Stimulated activated CD8-positive, alpha-beta memory T cell treated with anti-CD3 and anti-CD28 coated beads, Interleukin-15, amount 100 ng/mL, for 48 hours (primary cell): ENCODE measurements at places on chromosomes 11 and 22.

DNA sequence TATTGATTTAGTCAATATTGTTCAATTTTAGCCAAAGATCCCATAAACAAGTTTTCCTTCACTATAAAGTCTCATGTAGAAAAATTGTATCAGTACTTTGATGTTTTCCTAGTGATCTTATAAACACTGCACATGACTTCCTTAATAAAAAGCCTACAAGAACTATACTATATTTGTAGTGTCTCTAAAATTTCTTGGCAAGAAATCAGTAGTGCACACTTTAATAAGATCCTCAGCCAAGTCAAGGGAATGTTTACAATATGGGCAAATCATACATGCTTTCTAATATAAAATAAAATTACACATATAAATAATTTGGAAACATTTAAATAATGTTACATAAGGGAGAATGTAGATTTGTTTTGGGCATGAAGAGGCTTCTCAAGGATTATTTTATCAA is 203.0 kb upstream of the CCDC179 start:
- no peak for DNase-seq

- no peak for DNase-seq
Observed at GRCh38 chr11:7204778-7205177, 46.9 kb upstream of the SYT9 start.

GRCh38 chr11:19832901-19833300 is 120.3 kb downstream of the NAV2 start:
- no peak for DNase-seq

GRCh38 chr11:116387641-116388040 is 385.1 kb downstream of the BUD13 start:
- DNase-seq, result no peak

DNA sequence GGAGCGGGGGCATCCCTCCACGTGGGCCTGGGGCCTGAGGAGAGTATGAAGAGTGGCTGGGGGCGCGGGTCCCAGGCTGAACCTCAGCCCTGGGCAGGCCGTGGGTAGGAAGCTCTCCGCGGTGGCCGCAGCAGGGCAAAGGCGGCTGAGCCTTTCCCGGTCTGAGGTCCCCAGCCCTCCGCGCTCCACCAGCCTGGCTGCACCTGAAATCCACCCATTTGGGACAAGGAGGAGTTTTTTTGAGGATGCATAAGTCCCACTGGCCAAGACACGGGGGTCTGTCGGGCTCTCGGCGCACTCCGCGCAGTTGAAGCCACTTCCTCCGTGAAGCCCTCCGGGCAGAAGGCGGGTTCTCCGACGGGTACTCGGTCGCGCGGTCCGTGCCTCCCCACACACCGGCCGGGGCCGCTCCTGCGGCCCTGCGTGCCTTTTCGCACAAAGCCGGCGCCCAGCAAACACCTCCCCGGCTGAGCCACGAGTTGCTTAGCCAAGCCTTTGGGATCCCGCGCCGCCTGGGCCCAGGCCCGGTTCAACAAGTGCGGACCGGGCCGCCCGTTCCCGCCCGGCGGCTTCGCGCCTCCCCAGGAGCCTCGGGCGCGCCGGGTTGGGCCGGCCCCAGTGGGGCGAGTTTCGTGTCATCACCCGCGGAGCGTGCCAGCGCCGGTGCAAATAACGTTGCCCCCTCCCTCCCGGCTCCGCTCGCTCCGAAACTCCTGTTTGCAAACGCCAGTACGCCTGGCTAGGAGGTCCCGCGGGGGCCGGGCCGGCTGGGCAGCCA is 666 bp upstream of the OVOL1 start:
- no peak for DNase-seq

GRCh38 chr11:78737891-78738290 is 163.2 kb upstream of the NARS2 start:
- no peak for DNase-seq

DNA sequence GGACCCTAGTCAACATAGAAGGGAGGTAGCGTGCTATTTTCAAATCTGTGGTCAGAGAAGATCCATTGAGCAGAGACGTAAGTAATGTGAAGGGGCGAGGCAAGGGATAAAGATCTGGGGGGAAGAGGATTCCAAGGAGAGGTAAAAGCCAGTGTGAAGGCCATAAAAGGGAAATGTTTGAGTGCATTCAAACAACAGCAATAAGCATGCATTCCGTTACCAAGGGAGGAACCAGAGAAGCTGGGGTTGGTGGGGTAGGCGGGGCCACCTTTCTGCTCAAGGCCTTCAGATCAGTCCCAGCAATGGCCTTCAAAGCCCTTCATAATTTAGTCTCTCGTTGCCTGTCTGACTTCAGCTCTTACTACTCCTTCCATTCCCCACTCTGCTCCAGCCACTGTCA is 18.4 kb upstream of the SMPD1 start:
- DNase-seq, result no peak

GRCh38 chr11:17979770-17980371 is 33.0 kb downstream of the SERGEF start:
- DNase-seq, result no peak

DNA sequence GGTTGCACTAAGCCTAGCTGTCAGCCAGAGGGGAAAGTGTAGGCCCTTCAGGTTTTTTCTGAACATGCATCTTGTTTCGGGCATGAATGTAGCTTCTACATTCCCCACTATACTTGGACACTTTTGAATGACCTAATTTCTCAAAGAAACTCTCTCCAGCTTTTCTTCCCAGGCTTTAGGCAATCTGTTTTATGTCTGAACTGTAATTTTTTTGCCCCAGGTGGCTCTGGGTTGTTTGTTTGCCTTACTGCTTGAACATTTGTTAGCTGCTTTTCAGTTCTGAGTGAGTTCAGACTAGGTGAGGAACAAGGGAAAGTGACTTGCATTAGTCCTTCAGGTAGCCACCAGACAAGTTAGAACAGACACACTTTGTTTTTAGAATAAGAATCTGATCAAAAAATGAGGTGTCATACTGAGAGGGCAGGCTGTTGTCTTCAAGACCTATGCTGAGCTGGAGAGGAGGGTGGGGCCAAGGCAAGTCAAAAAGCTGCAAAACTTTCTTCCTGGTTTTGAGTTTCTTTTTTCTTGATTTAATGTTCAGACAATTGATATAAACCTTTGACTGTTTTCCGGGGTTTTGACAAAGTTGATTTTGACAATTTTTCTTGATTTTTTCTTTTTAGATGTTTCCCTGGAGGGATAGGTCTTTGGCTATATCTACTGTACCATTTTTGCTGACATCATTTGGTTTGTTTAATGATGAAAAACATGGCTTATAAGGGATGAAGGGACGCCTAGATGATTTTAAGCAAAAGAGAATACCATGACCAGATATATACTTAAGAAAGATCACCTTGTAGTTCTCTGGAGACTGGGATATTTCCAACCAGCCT is 182.8 kb downstream of the WNT11 start:
- DNase-seq, result no peak

- no peak for DNase-seq
Observed at GRCh38 chr11:130551388-130551787, 102.9 kb downstream of the ADAMTS15 start.

DNA sequence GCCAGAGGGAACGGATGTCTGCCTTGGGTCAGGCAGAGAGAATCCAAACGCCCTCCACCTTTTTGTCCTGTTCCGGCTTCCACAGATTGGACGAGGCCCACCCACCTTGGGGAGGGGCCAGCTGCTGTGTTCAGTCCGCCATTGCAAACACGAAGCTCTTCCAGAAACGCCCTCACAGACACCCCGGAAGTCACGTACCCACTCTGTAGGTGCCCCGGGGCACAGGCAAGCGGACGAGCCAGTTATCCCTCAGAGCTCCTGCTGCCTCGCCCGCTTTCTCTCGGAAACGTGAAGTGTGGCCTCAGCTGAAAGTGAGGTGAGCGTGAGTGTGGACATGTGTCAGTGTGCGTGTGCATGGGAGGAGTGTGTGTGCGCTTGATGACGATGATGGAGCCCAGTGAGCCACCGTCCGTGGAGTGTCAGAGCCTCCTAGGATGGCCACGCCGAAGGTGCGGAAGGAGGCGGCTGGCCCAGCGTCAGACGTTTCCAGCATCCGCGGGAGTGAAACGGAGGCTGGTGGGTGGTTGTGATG is 869.2 kb downstream of the TBC1D22A start:
- DNase-seq, result no peak

GRCh38 chr11:117613521-117613920 is 183.5 kb downstream of the DSCAML1 start:
- DNase-seq, result no peak

DNA sequence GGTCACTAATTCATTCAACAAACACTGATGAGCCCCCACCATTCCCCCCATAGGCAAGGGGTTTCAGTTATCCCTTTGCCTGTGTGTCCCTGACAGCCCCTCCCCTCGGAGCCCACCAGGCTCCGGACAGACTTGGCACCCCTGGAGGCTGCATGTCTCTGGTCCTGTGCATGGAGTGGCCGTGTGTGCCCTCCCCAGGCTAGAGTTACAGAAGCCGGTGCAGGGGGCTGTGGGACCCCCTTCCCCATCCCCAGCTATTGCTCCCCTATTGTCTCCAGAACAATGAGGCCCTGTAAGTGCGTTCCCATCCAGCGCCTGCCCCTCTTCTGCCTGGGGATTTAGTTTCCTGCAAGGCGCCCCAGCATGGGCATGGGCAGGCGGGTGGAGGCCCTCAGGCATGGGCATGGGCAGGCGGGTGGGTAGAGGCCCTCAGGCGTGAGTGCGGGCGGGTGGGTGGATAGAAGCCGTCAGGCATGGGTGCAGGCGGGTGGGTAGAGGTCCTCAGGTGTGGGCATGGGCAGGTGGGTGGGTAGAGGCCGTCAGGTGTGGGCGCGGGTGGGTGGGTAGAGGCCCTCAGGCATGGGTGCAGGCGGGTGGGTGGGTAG is 1.5 kb downstream of the MUC2 start:
- no peak for DNase-seq

GRCh38 chr11:47136921-47137320 is 39.8 kb downstream of the ARFGAP2 start:
- DNase-seq, result no peak

DNA sequence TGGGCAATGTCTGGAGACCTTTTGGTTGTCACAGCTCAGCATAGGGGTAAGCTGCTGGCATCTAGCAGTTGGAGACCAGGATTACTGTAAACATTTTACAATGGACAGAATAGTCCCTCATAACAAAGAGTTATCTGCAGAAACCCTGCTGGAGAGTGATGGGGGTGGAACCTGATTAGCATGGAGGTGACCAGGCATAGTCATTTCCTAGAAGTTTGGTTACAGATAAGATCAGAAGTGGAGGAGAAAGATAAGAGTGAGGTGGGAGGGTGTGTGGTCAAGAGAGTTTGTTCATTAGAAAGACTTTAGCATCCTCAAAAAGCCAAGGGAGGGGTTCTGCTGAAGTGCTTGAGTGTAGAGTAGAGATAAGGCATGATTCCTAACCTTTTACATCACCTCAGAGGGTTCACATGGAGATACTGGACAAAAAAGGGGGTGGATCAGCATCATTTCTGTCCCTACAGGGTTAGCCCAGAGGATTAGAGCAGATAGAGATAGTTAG is 38.8 kb downstream of the PRDM11 start:
- DNase-seq, result no peak

DNA sequence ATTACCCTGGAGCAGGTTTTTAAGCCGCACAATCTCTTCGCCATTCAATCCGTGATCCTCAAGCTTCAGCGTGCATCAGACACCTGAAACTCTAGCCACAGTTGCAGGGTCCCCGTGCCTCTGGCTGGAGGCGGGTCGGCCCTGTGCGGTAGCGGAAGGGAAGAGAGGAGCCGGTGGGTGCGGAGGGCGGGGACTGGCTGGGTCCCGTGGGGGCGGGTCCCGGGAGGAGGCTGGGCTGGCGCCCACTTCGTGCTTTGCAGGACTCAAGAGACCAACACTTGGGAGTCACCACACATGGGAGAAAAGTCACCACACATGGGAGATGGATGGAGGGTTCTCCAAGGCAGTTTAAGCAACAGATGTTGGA is 772 bp downstream of the C22orf15 start:
- DNase-seq, result peak; percentile 51

GRCh38 chr11:69170704-69171103 is 15.0 kb downstream of the SMIM38 start:
- DNase-seq, result no peak

DNA sequence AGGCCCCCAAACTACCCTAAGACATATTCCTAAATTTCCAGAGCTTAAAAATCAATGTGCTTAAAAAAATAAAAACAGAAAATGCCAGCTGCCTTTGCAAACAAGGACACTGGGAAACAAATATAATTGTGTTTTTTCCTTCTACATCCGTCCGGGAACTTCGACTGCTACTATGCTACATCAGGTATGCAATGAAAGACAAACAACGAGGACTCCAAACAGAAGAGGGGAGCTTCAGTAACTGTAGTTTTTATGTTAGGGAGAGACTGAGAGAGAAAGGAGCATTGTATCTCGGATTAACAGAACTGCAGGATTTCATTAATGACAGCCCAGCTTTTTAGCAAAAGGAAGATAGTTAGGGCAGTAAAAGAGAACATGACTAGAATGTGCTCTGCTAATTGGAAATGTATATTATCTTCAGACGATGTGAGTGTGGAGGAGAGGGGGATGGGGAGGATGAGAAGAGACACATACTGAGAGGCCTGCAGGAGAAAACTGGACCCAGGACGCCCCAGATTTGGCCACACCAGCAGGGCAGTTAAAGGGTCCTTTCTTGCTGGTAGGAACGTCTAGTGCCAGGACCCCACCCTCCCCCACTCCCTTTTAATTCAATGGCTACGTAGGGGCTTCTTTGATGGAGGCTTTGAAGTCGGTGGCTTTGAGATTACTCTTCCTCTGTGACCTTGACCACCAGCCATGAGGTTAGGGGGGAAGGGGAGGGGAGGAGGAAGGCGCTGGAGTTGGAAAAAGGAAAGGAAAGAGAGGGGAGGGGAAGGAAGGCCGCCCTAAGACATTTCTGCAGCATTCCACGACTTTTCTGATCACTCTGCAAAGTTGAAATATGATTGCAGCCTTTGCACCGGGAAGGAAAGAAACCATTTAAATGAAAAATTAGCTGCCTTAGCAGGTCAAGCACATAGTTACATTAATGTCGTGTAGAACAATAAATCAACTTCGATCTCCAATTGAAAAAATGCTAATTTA is 187.1 kb downstream of the BLID start:
- no peak for DNase-seq

DNA sequence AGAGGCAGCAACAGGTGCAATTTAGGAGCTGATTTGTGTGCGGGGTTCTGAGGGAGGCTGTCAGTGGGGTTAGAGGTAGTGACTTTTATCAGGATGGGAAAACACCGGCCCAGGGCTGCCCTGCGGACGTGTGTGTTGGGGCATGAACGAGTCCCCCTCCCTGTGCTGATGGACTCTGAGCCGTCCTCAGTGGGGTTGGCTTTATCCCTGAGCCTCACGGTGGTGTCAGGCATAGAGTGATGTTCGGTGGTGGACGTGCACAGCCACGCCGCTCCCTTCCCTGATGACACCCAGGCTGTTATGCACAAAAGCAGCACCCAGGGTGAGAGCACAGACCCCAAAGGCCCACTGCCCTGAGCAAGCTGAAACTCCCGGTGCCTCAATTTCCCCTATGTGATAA is 809.1 kb downstream of the BRD1 start:
- no peak for DNase-seq

DNA sequence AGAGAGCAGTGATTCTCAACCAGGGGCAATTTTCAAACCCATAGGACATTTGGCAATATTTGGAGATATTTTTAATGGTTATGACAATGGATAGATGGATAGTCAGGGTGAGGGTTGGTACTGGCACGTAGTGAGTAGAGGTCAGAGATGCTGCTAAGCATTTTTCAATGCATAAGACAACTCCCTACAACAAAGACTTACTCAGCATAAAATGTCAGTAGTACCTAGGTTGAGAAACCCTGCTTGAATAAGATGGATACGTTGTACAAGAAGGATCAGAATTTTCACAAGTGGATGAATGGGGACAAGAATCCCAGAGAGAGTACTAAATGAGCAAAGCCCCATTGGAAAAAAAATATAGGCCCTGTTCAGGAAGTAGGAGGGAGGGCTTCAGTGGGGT is 11.9 kb upstream of the LIN7C start:
- DNase-seq, result no peak
